ENCODE measurements at places on chromosomes 12 and 14. TPM values are rescaled to one million over a fixed set of nuclear protein-coding genes. Genes with fewer than 3 reads are reported as not detected.

Gene TAS2R9
- total RNA-seq: not detected

Gene KRT79
- total RNA-seq: not detected

Gene KLRC1
- 0.22 TPM for total RNA-seq

Gene MYO1A
- 0.18 TPM for total RNA-seq

Gene TMEM229B
- 0.40 TPM for total RNA-seq

Gene SLC38A4
- 5.6 TPM for total RNA-seq

Gene MMP19
- 2.7 TPM for total RNA-seq

Gene OTX2
- total RNA-seq: 0.04 TPM

Gene NKX2-1
- total RNA-seq: not detected

Gene AP1G2
- total RNA-seq: 9.5 TPM

Gene PZP
- total RNA-seq: 0.40 TPM

Gene OR9K2
- not detected for total RNA-seq

Gene TAS2R19
- total RNA-seq: 3.6 TPM

Gene KRT82
- not detected for total RNA-seq

Gene ACOT6
- not detected for total RNA-seq

Gene TMEM119
- 50.8 TPM for total RNA-seq

Gene HOXC4
- 10.1 TPM for total RNA-seq

Gene TAS2R43
- 2.2 TPM for total RNA-seq

Gene ZNF385A
- 2.7 TPM for total RNA-seq

Gene NGB
- not detected for total RNA-seq

Gene POC1B
- 15.9 TPM for total RNA-seq

Gene ORAI1
- 12.2 TPM for total RNA-seq

Gene VWF
- 47.8 TPM for total RNA-seq

Gene LRP6
- 43.4 TPM for total RNA-seq

Gene TAS2R42
- total RNA-seq: not detected

Gene TEX52
- total RNA-seq: not detected

Gene ISCU
- total RNA-seq: 106 TPM

Gene CCDC197
- total RNA-seq: 0.04 TPM

Gene SLC2A14
- 0.22 TPM for total RNA-seq

Gene SELPLG
- total RNA-seq: 2.8 TPM
